ENCODE measurements at places on chromosomes 12 and 14. TPM values are rescaled to one million over a fixed set of nuclear protein-coding genes. Genes with fewer than 3 reads are reported as not detected.

The PMCH gene
- not detected for total RNA-seq

The SLC35E3 gene
- total RNA-seq, result 8.7 TPM

The CHGA gene
- total RNA-seq, result 0.22 TPM

DNA sequence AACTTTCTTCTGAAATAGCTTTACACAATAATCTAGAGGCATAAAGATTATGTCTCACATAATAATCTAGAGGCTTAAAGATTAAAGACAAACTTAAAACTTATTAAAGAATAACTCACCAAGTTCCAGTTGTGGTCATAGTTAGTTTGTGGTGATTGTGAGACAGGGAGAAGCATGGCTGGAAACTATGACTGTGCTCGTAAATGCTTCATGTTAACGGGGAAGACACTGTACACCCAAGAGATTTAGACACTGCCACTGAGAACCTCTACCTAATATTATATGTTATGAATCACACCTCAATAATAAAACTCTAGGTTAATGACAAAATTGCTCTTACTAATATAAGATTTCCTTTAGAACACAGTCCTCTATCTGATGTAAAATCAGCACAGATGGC lies 541.6 kb downstream of the TMEM121 start:
- no peak for DNase-seq

DNA sequence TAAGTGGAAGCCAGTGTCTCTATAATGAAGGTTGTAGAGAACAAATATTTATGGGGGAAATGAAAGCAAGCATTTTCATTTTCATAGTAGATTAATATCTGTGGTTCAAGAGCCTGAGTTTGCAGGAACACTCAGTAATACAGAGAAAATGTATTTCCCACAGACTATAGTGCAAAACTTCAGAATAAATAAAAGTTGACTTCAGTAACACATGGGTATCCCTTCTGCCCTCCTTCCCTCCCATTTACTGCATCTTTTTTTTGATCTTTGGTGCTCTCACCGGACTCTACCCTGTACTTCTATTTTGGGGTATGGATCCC lies 75.3 kb upstream of the AMN1 start:
- DNase-seq, result no peak

The KERA gene
- not detected for total RNA-seq

The RNASE4 gene
- 67.0 TPM for total RNA-seq
